ENCODE measurements at places on chromosomes 3 and 15. TPM values are rescaled to one million over a fixed set of nuclear protein-coding genes. Genes with fewer than 3 reads are reported as not detected.

Gene KIF7
- polyA plus RNA-seq = 13.0 TPM

Gene DPPA2
- polyA plus RNA-seq = 0.92 TPM

Gene MESP2
- 0.49 TPM for polyA plus RNA-seq

Gene NUDT16
- polyA plus RNA-seq = 43.9 TPM

Gene GPR149
- polyA plus RNA-seq = not detected

Gene AP4E1
- 9.2 TPM for polyA plus RNA-seq

DNA sequence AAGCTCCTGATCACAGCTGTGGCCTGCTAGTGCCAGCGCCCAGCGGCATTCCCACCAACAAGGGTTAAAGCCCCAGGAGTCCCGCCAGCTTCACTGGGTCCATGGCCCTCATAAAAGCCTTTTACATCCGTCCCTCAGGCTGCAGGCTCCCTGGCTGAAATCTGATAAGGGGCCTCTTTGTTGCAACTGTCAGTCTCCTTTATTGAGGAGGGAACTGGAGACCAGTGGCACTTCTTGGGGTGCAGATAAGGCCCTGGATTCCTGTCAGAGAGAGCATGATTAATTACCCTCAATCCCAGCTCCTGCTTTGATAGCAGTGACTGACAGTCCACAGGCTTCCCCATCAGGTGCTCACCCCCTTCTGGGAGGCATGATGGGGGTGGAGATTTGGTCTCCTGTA lies 30.9 kb upstream of the CLK3 start:
- peak; percentile 56 for DNase-seq

DNA sequence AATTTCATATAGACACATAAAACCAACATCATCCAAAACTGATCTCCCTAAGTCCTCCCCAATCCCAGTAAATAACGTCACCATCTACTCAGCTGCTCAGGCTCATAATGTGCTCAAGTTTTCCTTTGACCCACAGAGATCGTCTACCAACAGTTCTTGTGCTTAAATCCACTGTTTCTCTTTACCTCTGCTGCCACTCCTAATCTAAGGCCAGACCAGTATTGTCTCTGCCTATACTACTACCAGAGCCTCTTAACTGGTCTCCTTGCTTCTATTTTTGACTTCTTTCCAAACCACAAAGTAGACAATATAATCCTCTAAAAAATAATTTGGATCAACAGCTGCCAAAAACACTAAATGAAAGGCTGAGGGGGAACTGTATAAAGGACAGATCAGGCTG lies 65.3 kb downstream of the CLASP2 start:
- DNase-seq = no peak

DNA sequence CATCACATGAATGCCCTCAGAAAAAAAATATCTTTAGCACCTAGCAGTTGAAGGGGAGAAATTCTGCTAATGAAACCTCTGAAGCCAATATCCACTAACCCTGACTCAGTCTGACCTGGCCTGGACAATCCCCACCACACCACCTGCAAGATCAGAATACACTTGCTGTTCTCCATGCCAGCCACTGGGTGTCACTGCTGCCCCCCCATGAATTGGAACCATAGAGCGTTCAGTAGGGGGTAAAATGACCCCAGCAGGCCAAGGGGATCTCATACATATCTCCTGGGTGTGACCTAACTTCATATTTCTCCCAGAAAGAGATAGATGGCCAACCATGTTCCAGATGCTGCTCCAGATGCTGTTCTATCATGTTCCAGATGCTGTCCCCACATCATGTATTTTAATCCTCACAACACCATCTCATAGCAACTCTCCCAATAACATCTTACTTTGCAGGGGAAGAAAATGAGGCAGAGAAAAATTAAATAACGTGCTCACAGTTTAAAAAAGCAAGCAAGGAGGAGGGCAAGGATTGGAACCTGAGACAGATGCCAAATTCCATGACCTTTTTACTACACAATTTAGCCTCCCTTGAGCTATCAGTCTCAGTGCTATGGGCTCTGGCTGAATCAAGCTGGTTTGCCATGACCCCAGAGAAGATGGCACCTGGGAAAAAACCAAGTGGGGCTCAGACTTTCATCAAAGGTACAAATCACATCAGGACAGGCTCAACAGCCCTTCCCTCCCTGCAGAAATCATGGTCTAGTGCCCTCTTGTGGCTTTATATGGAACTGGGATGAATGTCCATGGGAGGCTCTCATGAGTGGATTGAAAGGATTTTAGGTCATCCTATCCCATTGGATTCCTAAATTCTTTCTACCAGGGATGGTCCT lies 12.4 kb downstream of the NTRK3 start:
- no peak for DNase-seq

DNA sequence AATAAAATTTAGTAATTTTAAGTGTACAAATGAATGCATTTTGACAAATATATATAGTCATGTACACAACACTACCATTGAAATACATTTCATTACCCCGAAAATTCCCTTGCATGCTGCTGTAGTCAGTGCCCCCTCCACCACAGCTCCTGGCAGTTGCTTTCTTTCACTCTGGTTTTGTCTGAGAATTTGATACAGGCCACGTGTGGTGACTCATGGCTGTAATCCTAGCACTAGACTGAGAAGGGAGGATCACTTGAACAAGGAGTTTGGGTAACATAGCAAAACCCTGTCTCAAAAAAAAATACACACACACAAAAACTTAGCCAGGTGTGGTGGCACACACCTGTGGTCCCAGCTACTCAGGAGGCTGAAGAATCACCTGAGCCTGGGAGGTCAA lies 65.4 kb downstream of the TFRC start:
- peak; percentile 20 for DNase-seq

GRCh38 chr3:194198938-194199337 lies 63.0 kb downstream of the HES1 start:
- DNase-seq = no peak

GRCh38 chr3:124178531-124178930 lies 186.6 kb upstream of the ROPN1 start:
- DNase-seq = no peak

DNA sequence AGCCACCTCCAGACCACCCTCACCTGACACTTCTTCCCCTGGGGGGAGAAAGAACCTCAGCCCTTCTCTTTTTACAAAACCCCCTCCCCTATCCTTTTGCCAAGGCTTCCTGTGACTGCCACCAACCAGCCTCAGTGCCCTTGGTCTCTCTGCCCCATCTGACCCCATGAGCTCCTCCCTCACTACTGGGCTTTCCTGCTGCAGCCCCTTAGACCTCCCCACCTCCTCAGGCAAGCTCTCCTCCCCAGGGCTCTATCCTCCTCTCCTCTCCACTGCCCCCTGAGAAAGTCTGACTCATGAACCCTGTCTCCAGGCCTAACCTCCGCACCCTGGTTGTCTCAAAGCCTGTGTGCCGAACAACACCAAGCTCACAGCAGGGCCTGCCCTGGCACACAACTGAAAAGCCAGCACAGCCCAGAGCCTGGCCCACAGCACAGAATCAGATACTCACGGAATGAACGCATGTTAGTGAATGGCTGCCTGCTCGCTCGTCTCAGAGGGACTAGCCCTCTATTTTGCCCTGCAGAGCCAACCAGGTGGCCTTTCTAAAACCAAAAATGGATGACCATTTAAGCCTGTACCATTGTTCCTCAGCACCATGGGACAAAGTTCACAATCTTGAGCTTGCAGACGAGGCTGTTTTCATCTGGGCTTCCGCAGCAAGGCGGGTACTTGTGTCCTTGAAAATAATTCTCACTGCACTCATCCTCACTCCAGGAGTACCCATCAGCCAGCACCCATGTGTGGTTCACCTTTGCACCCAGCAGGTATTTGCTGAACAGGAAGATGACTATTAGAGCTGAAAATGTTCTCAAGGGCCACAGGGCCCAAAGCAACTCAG lies 1.7 kb downstream of the CHDH start:
- DNase-seq = no peak
